ENCODE measurements at places on chromosomes 7 and 10.

DNA sequence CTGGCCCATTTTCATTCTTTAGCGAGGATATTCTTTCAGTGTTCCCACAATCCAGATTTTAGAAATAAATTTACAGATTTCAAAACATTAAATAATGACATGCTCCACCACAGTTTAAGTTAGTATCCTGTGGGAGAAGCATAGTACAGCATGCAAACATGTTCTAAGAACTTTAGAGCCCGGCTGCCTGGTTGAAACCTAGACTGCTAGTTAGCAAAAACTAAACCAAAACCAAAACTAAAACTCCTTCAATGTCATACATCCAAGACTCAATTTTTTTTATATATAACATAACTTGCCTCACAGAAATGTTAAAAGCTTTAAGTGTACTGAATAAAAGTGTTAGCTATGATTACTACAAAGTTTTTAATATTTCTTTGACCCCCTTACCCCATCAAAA lies 17.0 kb downstream of the TRA2A start:
- no peak for DNase-seq

- DNase-seq, result no peak
Measured at GRCh38 chr10:13110908-13111307, 10.9 kb downstream of the OPTN start.

GRCh38 chr10:44589944-44590449 lies 205.1 kb upstream of the CXCL12 start:
- DNase-seq, result no peak

DNA sequence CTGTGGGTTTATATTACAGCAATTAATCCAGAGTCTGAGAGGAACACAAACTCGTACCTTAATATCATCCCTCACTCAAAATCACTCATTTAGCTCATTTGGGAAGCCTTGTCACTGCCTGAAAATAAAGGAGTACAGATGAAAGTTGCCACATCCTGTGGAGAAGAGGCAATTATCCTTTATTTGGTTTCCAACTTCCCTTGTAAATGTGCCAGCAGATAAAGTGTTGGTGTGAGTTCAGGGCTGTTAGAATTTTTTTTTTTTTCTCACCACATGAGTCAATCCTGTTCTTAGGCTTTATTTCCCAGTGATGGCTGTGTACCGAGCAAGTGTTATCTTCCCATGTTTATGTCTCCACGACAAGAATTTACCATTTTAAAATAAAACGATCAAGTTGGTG lies 99.0 kb upstream of the SMIM30 start:
- DNase-seq, result no peak

- peak; percentile 33 for DNase-seq
Measured at GRCh38 chr10:92965314-92965713, 95.3 kb upstream of the CYP26C1 start.

DNA sequence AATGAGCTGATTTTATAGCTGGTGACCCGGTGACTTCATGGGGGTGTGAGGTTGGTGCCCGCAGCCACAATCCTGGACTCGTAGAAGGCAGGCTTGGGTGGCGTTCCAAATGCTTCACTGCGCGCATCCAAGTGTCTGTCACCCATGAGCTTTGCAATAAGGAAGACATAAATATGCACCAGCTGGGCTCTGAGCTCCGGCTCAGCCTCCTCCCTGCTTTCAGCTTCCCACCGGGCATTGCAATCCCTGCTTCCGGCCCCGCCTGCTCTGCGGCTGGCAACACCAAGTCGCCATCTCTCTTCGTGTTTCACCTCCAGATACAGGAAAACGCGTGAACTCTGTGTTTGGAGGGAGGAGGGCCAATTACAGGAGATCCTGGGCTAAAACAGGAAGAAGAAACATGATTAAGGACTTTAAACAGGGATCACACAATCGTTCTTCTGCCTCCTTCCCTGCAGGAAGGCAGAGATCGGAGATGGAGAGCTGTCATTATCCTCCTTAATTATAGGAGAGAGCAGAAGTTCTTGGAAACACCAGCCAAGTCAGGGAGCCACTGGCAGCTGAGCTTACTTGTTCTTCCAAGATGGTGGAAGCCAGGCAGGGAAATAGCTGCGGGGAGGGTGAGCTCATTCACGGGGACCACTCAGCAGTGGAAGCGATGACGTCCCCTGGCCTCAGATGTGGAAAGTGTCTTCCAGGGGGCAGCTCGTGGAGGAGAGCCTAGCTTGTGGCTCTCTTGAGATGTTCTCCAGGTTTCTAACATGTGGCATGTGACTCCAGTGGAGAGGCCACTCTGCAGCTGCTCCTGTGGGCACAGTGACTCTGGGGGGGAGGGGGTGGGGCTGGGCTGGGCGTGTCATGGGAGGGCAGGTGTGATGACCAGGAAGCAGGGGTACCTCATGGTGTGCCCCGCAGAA lies 134.9 kb downstream of the CAMK1D start:
- no peak for DNase-seq

- DNase-seq, result no peak
Measured at GRCh38 chr7:132434041-132434440, 142.2 kb downstream of the PLXNA4 start.

- DNase-seq, result no peak
Measured at GRCh38 chr7:108603656-108604306, 34.1 kb downstream of the DNAJB9 start.

GRCh38 chr10:31926765-31927564 lies 1.7 kb downstream of the ARHGAP12 start:
- DNase-seq, result peak; percentile 16

All from CD4-positive, alpha-beta T cell treated with Interleukin-12 subunit alpha and Interleukin-12 subunit beta, for 1 hour (primary cell).